Esophagus squamous epithelium (tissue), 5 donors: ENCODE measurements at places on chromosomes 5 and 9.

- no peak for DNase-seq
These were observed 224.1 kb downstream of the ESM1 start for GRCh38 chr5:54761213-54761701.

DNA sequence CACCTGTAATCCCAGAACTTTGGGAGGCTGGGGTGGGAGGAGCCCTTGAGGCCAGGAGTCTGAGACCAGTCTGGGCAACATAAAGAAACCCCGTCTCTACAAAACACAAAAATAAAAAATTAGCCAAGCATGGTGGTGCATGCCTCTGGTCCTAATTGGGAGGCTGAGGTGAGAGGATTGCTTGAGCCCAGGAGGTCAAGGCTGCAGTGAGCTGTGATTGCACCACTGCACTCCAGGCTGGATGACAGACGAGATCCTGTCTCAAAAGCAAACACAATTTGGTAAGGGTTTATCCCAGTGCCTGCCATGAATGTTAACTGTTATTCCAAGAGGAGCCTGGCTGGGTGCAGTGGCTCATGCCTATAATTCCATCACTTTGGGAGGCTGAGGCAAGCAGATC, 71.1 kb downstream of the LHX2 start:
- no peak for DNase-seq

- no peak for DNase-seq
These were observed 361.4 kb upstream of the RFX3 start for GRCh38 chr9:3887221-3887653.

GRCh38 chr5:123514615-123515355, 2.8 kb downstream of the CSNK1G3 start:
- DNase-seq = no peak

DNA sequence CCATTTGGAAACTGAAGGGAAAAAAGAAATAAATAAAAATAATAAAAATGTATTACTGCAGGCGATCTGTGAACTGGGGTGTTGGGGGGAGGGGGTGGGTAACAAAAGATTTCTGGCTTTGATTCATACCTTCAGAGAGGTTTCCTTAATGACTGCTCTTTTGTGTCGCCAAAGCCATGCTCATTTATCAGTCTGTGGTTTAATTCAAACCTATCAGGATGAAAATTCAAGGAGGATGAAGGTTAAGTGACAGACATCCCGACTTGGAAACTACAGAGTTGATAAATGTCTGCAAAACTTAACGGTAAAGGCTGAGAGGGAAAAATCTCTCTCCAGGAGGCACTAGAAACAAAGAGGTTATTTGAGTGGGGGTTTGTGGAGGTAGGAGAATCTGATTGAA, 278.2 kb downstream of the PSAT1 start:
- DNase-seq = no peak

DNA sequence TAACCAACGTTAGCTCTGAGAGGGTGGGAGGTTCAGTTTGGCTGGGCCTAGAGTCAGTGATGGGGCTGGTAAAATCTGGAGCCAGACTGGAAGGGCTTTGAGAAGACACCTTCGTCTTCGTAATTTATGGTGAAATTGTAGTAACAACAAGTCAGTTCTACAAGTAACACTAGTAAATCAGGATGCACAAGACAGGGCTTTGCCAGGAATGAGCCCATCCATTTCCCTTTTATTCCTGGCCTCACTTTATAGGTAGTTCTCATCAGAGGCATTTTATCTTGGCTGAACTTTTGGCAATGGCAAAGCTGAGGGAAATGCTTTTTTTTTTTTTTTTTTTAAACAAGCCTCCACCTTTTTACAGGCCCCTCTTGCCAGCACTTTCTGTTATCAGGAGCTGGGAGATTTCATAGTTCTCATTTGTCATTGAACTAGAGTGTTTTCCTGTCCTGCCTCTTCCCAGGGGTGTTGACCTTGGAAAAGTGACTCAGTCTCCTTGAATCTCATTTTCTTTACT, 110.5 kb upstream of the KLF4 start:
- no peak for DNase-seq

DNA sequence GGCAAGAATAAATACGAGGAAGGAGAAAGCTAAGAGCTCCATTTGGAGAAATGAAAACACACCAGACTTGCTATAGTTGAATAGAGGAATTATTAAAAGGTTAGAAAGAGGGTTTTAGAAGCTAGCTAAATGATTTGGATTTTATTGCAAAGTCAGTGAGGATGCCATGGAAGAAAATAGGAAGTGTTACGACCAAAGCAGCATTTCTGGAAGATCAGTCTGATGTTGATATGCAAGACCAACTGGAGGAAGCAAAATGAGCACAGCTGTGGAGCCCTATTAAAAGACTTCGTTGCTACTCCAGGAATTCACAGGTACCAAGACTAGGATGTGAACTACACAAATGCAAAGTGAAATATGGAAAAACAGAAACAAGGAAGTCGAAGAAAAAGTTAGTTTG, 2.1 kb downstream of the DHX29 start:
- no peak for DNase-seq

DNA sequence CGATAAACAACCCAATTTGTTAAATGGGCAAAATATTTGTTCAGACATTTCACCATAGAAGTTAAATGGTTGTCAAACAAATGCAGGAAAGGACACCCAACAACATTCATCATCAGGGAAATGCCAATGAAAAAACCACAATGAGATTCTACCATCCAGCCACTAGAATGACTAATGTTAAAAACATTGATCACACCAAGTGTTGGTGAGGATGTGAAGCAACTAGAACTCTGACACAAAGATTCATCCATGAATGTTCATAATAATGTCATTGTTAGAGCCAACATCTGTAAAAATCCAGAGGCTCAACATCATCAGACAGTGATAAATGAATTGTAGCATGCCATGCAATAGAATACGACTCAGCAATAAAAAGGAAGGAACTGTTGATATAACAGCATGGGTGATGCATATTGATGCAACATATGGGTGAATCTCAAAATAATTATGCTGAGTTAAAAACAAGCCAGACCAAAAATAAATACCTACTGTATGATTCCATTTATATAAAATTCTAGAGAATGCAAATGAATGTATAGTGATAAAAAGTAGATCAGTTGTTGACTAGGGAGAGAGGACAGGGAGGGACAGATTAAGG, 55.9 kb upstream of the UNC5A start:
- no peak for DNase-seq

GRCh38 chr9:78626971-78627370, 330.0 kb downstream of the PSAT1 start:
- DNase-seq = no peak

- DNase-seq = no peak
These were observed 71.0 kb upstream of the EQTN start for GRCh38 chr9:27367921-27368315.

DNA sequence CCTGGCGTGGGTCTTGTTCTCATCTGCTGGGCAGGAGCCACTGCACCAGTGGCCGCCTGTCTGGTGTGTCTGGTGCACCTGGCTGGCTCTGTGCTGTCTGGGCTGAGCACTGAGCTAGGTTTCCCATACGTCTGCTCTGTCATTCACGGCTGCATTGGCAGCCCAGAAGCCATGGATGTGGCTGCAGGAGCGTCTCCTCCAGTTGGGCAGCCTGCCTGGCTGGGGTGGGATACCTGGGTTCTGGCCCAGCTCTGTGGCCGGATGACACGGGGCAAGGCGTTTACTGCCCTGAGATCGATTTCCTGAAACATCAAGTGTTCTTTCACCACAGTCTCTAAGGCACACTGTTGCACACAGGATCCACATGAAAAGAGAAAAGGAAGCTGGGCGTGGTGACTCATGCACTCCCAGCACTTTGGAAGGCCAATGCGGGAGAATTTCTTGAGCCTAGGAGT, 25.5 kb upstream of the SLC25A51 start:
- no peak for DNase-seq

DNA sequence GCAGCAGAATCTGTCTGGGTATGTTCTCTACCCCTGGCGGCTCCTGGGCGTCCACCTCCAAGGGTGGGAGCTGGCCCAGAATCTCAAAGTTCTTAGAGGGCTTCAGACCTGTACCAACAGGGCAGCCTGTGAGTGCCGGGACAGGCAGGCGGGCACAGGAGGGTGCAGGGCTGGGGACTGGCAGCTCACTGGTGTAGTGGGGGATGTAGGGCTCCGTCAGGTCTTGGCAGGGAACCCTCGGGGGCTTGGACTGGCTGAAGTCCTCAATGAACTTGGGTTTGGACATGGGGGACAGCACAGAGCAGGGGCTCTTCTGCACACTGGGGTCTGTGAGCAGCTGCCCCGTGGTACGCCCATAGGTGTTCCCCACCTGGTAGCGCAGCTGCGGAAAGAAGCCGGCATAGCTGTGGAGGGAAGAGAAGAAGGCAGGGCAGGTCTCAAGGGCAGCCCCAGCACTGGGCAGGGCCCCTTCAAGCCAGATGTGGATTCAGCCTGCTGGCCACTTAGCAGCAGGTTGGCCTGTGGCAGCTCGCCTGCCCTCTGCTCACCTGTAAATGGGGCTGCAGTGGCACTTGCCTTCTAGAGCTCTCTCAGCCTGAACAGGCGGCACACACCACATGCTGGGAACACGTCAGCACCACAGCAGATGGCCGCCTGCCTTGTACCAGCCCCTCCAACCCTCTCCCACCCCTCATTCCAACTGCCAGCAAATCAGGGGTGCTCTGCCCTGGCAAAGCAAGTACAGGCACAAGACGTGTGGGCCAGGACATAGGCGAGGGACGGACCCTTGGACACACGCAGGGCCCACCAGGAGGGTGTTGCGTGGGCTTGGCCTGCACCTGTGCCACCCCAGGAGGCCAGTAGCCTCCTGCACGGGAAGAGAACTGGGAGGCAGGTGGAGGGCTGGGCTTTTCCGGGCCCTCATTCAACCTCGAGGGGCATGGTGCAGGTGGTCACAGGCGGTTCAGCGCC, 4.6 kb downstream of the TUBB4B start:
- no peak for DNase-seq

GRCh38 chr5:148740966-148741742, 85.3 kb upstream of the ADRB2 start:
- DNase-seq = no peak

DNA sequence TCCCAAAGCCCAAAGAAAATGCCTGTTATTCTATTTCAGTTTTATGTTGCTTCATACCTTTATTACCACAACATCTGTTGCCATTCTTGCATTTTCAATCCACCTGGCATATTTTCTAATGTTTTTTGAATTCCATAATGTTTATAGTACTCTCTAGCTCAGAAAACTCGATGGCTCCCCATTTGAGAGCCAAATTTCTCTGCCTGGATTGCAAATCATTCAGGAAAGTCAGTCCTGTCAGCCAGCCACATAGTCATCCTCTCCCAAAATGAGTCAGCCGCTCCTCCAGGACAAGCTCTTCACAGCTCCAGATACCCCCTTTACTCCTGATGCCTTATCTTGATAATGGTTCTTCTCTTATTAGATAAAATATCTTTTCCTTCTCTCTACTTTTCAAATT, 78.2 kb upstream of the ADCY2 start:
- no peak for DNase-seq

GRCh38 chr9:16046713-16047112, 493.9 kb downstream of the CCDC171 start:
- DNase-seq = no peak
